ENCODE measurements at places on chromosomes 5 and 9. TPM values are rescaled to one million over a fixed set of nuclear protein-coding genes. Genes with fewer than 3 reads are reported as not detected.
A peak's percentile ranks its signal among the peaks of the same experiment; 100 is the strongest.

Gene SLC46A2
- 0.23 TPM for total RNA-seq

DNA sequence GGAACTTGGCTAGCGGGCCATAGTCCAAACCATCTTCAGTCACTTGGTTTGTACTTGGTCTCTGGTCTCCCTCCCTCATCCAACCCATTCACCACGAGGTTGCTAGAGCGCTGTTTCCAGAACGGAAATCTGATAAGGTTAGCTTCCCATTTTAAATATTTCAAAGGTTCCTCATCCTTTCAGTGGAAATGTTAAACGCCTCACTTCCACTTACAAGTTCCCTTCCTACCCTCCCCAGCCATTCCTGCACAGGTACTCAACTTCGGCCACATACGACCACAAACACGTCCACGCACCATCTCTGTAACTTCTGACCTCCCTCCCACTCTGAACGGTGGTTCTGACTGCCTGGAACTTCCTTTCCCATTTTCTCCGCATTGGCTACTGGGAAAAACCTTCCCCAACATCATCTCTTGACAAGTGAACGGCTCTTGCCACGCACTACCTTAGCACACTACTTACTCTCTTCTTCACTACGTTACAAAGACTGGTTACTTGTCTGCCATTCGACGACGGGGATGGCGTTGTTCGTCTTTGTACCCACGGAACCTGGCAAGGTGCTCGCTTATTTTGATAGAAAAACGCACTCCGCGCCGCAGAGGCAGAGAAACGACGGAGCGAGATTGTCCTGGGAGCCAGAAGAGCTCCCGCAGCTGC lies 629 bp downstream of the CCNH start:
- peak; percentile 16 for DNase-seq
- no peaks in the 10 kb centered on the region for H3K27me3 ChIP-seq
- H3K4me1 ChIP-seq, result peaks cover 6% of the 10 kb centered on the region
- peak overlapping the region; percentile 94 for H3K4me3 ChIP-seq

DNA sequence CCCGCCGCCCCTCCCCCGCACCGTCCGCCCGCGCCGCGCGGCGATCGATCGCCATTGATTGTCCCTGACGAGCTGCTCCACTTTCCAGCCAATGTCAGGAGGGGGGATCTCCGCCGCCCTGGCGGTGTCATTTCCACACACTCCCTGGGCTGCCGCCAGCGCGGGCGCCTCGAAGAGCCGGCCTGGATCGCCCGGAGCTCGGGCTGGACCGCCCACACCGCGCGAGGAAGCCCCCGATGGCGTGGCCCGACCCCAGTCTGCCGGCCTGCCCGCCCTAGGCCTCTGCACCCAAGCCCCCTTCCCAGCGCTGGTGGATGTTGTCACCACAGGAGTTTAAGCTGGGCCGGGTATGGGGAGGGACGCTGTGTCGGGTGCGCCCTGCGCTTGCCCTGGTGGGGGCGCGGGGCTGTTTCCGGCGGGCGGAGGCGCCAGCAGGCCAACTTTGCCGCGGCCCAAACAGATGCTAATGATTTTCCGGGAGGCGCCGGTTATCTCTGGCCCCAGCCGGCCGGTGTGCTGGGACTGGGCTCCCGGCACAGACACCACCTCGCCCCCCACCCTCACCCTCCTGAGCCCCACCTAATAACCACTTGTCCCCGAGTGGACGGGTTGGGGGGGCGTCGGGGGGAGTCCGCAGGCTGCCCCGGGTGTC lies 10.6 kb upstream of the CXXC5 start:
- peak overlapping the region; percentile 39 for H3K4me3 ChIP-seq
- H3K4me1 ChIP-seq, result peaks cover 65% of the 10 kb centered on the region
- H3K27ac ChIP-seq, result peak overlapping the region; percentile 91
- peak; percentile 80 for DNase-seq
- H3K27me3 ChIP-seq, result no peaks in the 10 kb centered on the region
- H3K36me3 ChIP-seq, result no peaks in the 10 kb centered on the region

Gene FCHSD1
- total RNA-seq, result 147 TPM

Gene EGFLAM
- total RNA-seq, result not detected

- no peak overlapping the region for H3K27ac ChIP-seq
- peaks cover 14% of the 10 kb centered on the region for H3K4me1 ChIP-seq
- H3K4me3 ChIP-seq, result no peak overlapping the region
- no peaks in the 10 kb centered on the region for H3K36me3 ChIP-seq
- no peaks in the 10 kb centered on the region for H3K27me3 ChIP-seq
These were observed 91.0 kb upstream of the GNAQ start for GRCh38 chr9:78122631-78123030.

DNA sequence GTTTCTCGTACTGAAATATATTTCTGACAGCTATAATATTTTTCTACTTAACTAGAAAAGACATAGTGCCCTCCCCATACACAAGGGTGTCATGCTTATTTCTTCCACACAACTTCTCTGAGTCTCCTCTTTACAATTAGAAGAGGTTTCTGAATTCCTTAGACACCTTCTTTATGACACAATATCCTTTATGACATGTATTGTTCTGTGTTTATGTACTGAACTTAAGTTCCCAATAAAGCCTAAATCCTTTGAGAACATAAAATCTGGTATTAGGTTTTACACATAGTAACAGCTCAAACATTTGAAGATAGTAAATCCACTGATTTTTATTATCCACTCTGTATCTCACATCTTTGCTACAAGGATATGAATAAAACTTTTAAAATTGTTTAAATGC lies 32.5 kb downstream of the GRAMD2B start:
- H3K36me3 ChIP-seq, result no peaks in the 10 kb centered on the region
- H3K4me1 ChIP-seq, result peaks cover 8% of the 10 kb centered on the region
- no peak overlapping the region for H3K4me3 ChIP-seq
- no peak for DNase-seq
- H3K27me3 ChIP-seq, result no peaks in the 10 kb centered on the region
- no peak overlapping the region for H3K27ac ChIP-seq

All from natural killer cell (primary cell).